Type B pancreatic cell (in vitro differentiated cells): ENCODE measurements at places on chromosomes 2 and 18. TPM values are rescaled to one million over a fixed set of nuclear protein-coding genes. Genes with fewer than 3 reads are reported as not detected.

CHN1 gene
- 11.6 and 24.0 TPM in 2 replicates for total RNA-seq

PROM2 gene
- total RNA-seq = 18.5 and 31.5 TPM in 2 replicates

C2orf66 gene
- total RNA-seq = 0.29 TPM in 1 of 2 replicates, not detected in the other

GRCh38 chr18:65938592-65939372 is 188.0 kb downstream of the CDH7 start:
- DNase-seq = no peak

- no peak for DNase-seq
Measured at GRCh38 chr2:197555467-197555866, 39.6 kb downstream of the MOB4 start.

DNA sequence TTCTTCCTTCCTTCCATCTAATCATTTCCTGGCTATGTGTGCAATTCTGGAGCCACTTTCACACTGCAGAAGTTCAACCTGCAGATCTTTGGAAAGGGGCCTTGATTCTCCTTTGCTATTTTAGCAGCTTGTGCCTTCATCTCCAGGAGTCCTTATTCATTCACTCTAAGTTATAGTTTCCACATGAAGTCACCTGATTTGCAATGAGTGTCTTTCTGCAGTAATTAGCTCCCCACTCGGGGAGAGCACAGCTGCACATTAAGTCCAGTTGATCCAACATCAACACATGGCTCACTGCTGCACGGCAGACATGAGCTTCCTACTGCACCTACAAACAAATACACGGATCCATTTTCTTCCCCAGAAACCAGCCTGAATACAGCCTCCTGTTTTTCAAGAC is 323.1 kb upstream of the TNP1 start:
- no peak for DNase-seq

- no peak for DNase-seq
Measured at GRCh38 chr2:132589111-132589830, 80.7 kb downstream of the LYPD1 start.
